ENCODE measurements at places on chromosomes 7 and 10. TPM values are rescaled to one million over a fixed set of nuclear protein-coding genes. Genes with fewer than 3 reads are reported as not detected.

The BPGM gene
- total RNA-seq = 12.1 TPM

The LRMDA gene
- total RNA-seq = 40.6 TPM

The OR2A12 gene
- not detected for total RNA-seq

The SEMA4G gene
- 2.4 TPM for total RNA-seq

The MOGAT3 gene
- total RNA-seq = not detected
